Activated CD8-positive, alpha-beta T cell treated with anti-CD3 and anti-CD28 coated beads, Interleukin-2, amount 10 ng/mL, durations not matched to agents 7 days and 5 days (primary cell): ENCODE measurements at places on chromosomes 13 and 19. TPM values are rescaled to one million over a fixed set of nuclear protein-coding genes. Genes with fewer than 3 reads are reported as not detected.

DNA sequence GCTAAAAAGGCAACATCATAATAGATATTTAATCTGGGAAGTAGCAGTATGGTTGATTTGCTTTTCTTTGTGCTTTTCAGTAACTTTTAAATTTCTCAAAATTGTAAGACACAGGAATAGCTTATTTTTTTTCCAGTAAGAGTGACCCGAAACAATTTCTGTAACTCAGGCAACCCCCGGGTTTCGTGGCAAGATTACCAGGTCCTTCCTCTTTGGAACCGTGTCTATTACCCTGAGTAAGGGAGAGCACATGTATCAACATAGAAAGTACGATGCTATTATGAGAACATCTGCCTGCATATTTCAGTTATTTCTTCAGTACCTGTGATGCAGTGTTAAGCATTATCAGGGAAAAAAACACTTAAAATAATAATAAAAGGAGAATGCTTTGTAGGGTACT is 64.1 kb downstream of the DOCK9 start:
- no peak for DNase-seq

GRCh38 chr13:59211606-59212005 is 952.1 kb downstream of the DIAPH3 start:
- no peak for DNase-seq

DNA sequence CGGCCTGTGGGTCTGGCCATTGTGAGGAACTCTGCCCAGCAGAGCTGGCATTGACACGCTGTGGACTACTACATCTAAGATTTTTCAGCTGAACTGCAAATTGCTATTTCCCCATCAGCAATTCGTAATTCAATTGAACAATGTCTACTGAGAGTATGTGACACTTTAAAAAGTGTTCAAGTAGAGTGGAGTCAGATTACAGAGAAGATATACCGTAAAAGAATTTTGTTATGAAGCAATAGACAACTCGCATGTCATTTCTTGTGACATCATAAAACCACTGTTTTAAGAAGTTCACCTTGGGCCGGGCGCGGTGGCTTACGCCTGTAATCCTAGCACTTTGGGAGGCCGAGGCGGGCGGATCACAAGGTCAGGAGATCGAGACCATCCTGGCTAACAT is 32.5 kb upstream of the C1QTNF9 start:
- DNase-seq = no peak

GRCh38 chr19:2511570-2511969 is 35.6 kb downstream of the GADD45B start:
- DNase-seq = no peak

DNA sequence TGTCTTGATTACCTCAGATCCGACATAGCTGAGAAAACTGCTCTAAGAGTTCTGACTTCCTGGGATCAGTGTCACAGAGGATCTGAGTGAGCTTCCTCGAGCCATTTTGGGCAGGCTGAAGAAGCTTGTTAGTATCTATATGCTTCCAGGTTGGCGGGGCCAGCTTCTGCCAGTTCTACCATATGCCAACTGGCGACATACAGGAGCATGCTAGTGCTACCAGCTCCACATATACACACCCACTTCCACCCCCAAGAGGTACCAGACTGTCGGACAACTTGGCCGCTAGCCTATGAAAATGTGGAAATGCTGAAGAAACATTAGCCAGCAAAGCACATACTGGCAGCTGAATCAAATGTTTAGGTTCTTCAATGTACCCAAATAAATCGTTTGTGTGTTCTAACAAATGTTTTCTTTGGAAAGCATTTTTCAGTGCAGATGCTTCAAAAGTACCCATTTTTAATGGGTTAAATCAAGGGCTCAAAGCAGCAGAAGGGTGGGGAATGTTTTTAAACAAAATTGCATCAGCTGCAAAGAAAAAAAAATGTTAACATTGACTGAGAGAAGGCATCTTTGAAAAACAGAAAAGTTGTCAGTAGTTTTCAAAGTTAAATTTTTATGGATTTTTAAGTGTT is 163.7 kb downstream of the KLF12 start:
- DNase-seq = no peak

DNA sequence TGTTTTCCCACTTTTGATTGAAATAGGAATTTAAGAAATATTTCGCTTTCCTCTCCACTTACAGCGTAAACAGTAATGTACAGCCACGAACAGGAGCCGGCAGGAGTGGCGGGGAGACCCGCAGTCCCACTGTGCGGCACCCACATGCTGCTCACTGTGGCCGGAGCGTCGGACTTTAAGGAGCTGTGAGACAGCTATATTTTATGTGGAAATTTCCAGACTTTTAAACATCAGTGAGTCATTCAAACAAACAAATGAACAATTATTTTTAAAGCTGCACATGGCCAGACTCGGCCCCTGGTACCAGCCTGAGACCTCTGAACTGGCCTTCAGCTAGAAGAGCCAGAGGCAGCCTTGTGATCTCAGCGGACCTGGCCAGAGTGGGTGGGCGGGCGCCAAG is 52.5 kb downstream of the CRYL1 start:
- no peak for DNase-seq

GRCh38 chr13:84903391-84903790 is 895.8 kb downstream of the SLITRK6 start:
- DNase-seq = no peak

ZNF813 gene
- 6.2 TPM for total RNA-seq

GPR12 gene
- not detected for total RNA-seq

PPM1N gene
- 1.6 TPM for total RNA-seq

PRTN3 gene
- not detected for total RNA-seq

ZNF135 gene
- 1.2 TPM for total RNA-seq
